ENCODE measurements at places on chromosomes 7 and 10.

- DNase-seq = no peak
These were observed 113.6 kb downstream of the LSMEM1 start for GRCh38 chr7:112594397-112594796.

GRCh38 chr10:92122941-92123450, 167.9 kb downstream of the CPEB3 start:
- no peak for DNase-seq

DNA sequence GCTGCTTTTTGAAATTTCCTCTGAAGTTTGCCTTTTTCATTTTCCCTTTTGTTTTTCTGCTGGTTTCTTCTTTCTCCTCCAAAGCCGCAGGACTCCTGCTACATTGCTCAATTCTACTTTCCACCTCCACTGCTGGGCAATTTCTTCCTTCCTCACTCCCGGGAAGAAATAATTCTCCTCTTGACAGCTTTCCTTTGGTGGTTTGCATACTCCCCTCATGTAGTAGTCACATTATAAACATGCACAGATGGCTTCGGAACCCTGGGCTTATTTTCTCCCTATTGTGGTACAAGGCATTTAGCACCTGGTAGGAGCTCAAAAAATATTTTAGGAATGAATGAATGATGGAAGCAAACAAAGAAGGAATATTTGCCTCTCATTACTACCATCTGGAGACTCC, 977.2 kb downstream of the LRMDA start:
- no peak for DNase-seq

DNA sequence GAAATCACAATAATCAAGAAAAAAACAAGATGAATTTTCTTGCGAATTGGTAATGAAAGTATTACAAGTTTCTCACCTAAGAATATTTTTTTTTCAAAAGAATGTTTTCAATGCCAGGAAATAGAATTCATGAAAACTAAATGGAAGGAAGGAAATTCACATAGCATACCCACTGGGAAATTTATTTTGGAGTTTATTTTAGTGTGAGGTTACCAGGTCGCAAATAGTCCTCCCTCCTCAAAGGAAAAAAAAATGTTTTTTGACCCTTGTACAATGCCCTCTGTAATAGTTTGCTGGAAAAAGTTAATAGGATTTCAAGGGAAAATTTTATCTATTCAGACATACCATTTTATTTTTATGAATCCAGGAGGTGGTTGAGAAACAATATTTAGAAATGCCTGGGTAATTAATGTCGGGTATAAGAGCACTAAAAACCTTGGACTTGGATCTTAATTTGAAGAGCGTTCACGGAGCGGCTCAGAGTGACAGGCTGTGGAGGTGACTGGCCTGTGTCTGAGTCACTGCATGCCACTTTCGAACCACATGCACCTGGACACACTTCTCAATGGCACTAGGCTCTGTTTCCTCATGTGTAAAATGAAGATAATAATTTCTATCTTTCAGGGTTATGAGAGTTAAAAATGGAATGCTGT, 28.2 kb downstream of the CUBN start:
- no peak for DNase-seq

DNA sequence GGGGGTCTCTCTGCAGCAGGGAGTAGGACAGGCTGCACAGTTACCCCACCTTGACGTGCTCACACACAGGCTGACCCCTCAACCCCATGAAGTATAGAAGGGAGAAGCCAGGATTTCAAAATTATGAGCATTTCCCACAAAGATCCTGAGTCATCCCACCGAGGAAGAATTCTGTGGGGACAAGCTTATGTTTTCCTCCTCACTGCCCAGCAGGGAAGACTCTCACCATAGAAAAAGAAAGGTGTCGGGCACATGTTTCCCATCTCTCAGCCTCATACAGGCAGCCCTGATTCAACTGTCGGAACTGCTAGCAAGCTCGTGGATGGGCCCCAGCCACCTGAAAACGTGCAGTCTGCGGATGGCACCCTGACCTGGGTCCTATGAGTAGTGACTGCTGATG, 499.7 kb upstream of the MKI67 start:
- no peak for DNase-seq

- no peak for DNase-seq
These were observed 60.8 kb upstream of the EBF3 start for GRCh38 chr10:130024779-130025325.

- no peak for DNase-seq
These were observed 16.0 kb downstream of the SAMD8 start for GRCh38 chr10:75127471-75127870.
